ENCODE measurements at places on chromosomes 3 and 15.

GRCh38 chr15:78671626-78672211, 30.7 kb upstream of the CHRNB4 start:
- no peak for DNase-seq

- no peak for DNase-seq
Observed at GRCh38 chr3:40414270-40414669, 27.3 kb downstream of the ENTPD3 start.

DNA sequence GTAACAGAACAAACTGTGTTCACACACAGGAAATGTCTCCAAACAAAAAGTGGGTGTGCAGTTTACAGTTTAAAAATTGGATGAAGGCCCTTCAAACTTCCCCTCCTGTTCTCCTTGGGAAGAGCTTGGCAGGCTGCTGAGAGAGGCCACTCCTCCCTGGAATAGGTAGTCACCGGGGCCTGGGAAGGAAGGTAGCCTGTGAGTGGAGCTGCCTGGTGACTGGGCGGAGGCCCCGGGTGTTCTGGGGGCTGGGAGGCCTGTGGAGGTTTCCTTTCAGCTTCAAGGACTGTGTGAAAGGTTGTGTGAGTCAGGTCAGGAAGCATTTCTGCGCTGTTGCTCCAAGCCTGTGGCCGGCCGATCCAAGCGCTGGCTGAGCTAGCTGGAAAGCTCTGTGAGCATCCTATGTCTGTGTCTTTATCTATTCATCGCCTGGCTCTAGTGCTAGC, 14.1 kb downstream of the SLCO3A1 start:
- DNase-seq: no peak

GRCh38 chr3:40292637-40293349, 16.7 kb upstream of the EIF1B start:
- DNase-seq: no peak

DNA sequence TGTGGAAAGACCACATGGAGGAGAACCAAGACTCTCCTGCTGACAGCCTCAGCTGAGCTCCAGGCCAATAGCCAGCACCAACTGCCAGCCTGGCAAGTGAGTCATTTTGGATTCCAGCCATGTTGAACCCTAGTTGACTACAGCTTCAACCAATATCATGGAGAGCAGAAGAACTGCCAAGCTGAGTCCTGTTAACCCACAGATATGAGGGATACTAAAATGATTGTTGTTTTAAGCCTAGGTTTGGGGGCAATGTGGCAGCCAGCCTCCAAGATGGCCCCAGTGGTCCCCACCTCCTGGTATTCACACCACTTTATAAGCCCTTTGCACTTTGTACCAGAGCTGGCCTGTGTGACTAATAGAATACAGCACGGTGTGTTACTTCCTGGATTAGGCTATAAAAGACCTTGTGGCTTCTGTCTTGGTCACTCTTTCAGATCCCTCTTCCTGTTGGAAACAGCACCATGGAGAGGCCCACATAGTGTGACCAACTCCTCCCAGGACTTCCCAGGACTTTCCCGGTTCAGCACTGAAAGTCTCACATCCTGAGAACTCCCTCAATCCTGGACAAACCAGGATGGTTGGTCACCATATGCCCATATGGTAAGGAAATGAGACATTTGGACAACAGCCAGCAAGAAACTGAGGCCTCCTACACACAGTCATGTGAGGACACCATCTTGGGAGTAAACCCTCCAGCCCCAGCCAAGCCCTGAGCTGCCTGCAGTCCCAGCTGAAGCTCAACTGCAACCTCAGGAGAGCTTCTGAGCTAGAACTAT, 32.4 kb upstream of the CDV3 start:
- DNase-seq: no peak

DNA sequence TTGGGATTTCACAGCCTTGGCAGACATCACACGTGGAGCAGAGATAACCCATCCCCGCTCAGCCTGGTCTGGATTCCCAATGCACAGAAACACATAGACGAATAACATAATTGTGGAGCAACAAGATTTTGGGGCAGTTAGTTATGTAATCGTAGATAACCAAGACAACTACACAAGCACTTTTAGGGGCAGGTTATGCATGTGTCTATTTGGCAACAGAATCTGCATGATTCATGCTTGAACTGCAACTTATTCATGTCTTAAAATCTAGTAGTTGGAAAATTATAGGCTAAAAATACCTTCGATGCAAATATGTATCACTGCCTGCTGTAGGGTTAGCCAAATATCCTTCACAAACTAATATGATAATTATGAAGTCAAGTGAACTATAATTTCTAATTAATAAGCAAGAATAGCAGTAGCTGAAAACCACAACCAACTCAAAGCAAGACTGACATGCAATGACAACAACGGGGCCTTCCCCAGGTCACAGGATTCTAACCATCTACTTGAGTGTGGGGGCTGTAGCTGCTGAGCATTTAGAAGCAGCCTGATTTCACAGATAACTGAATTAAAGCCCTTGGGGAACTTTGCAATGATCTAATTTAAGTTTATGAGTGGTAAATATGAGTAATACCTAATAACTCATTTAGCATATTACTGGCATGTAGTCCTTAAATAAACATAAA, 31.1 kb downstream of the DGKG start:
- no peak for DNase-seq

GRCh38 chr15:91208371-91208770, 108.3 kb downstream of the SV2B start:
- DNase-seq: no peak

GRCh38 chr3:189053322-189053721, 118.4 kb upstream of the TPRG1 start:
- DNase-seq: no peak

GRCh38 chr3:153744889-153745288, 376.3 kb upstream of the ARHGEF26 start:
- DNase-seq: no peak

DNA sequence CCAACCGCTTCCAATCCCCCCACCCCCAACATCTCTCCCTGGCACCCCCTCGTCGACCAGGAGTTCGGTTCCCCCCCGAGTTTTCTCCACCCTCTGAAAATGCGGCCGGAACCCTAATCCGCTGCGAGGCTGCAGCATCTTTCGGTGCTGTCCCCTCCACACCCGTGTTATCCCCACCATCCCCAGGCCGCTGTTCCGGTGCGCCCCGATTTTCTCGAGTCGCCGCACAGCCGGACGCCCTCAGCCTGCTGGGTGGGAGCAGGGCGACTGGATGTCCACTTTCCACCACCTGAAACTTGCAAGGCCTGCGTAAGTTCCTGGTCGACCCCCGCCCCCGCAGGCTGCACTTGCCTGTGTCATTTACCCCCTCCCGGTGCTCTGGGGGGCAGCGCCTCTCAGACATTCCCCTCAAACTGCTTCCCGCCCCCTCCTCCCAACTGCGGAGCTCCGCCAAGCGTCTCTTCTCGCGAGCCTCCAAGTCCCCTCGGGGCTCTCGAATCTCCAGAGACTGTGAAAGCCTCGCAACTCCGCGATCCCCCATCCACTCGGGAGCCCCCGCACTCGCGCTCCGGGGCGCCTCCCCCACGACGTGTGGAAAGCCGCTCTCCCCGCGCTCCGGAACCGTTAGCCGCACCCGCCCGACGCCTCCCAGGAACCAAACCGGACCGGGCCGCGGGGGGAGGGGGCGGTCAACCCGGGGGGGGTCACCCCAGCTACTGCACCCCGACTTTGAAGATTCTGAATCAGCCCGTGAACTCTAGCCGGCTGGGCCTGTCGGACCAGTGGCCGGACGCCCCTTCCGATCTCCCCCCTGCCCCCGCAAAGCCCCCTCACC, 566 bp downstream of the ETV5 start:
- DNase-seq: no peak

GRCh38 chr15:85839643-85840042, 44.9 kb upstream of the KLHL25 start:
- no peak for DNase-seq

DNA sequence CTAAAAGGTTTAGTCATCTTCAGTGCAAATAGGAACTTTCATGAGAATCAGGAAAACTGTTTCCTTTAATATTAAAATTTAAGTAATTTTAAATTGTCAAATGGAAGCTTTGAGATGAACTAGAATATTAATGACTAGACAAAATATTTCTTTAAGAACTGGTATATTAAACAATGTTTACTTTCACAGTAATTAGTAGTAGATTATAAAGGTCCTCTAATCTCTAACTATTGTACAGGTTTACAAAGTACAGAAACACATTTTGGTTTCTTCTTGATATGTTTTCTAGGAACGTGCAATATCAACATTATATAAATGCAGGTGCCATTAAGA, 138.9 kb downstream of the CLASP2 start:
- no peak for DNase-seq

GRCh38 chr3:10625323-10625722, 119.9 kb upstream of the ATP2B2 start:
- no peak for DNase-seq

DNA sequence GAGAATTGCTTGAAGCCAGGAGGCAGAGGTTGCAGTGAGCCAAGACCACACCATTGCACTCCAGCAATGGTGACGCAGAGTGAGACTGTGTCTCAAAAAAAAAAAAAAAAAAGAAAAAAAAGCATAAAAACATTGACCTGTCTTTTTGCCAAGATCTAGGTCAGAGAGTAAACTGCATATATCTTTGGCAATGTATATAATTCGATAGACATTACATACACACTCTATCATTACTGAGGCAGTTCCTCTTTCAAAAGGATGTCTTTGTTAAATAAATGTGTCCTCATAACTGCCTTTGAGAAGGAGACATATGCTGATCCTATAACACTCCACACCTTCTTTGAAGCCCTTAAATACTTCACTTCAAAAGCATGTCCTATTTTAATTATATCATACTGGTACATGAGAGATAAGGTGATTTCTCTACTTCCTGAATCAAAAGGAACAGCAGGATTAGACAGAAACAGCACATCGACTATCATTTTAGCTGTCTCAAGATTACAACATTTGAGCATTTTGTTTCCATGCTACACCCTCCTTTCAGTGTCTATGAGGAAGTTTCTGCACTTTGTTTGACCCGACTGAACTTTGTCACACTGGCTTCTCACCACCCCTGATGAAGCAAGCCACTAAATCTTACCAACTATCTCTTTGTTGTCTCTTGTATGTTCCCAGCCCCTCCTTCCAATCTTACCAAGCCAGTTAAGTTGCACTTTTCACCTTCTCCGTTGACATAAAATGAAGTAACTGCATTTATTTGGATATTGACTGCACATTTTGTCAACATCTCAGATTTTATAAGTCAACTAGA, 335.8 kb downstream of the MECOM start:
- no peak for DNase-seq

GRCh38 chr3:62237286-62237948, 135.9 kb downstream of the FEZF2 start:
- no peak for DNase-seq

GRCh38 chr3:122689587-122689986, 8.9 kb downstream of the PARP14 start:
- no peak for DNase-seq

GRCh38 chr3:17638356-17638755, 104.1 kb downstream of the TBC1D5 start:
- DNase-seq: no peak

DNA sequence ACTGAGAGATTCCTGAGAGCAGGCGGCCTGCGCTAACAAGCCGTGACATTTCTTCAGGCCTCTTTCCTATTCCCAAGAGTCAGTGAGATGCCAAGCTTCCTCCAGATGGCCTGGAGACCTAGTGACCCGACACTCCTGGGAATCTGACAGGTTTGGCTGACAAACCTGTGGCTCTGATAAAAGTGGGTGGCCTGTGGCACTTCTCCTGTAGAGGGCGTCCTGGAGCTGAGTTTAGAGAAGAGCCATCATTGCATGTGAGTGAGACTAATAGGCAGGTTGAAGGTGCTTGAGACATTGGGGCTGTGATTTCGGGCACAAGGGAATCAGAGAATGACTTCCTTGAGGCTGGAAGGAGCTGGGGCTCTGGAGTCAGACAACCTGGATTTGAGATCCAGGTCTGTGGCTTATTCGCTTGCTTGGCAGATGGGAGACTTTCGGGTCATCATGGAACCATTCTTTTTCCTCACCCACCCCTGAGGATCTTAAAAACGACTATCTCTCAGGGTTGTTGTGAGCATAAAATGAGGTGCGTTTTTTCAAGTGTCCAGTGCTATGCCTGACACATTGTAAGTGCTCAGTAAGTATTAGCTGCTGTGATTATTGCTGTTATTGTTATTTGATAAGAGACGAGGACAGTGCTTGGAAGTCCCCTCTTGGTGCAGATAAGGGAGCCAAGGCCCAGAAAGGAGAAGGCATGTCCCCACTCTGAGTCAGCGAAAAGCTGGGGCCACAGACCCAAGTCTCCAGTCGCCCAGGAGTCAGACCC, 77.2 kb downstream of the SCN10A start:
- peak; percentile 9 for DNase-seq

- DNase-seq: no peak
Observed at GRCh38 chr3:196789885-196790359, 50.3 kb downstream of the PAK2 start.

Measured in smooth muscle cell of the brain vasculature (primary cell).